Activated CD4-positive, alpha-beta T cell treated with anti-CD3 and anti-CD28 coated beads for 4 hours (primary cell): ENCODE measurements at places on chromosomes 6 and 20.

- no peak for DNase-seq
Observed at GRCh38 chr6:41226752-41227151, 1.4 kb upstream of the TREML4 start.

- no peak for DNase-seq
Observed at GRCh38 chr20:4011226-4011975, 4.0 kb downstream of the RNF24 start.

- peak; percentile 57 for DNase-seq
Observed at GRCh38 chr6:52263709-52264540, 19.6 kb upstream of the IL17F start.

DNA sequence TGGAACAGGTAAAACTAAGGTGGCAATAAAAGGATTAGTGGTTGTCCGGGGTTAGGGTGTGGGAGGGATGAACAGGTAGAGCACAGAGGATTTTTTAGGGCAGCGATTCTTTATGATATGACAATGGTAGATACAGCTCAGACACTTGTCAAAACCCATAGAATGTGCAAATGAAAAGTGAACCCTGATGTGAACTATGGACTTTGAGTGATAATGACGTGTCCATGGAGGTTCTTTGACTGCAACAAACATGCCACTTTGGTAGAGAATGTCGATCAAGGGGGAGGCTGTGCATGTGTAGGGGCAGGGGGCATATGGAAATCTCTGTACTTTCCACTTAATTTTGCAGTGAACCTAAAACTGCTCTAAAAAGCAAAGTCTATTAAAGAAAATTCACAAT is 100.7 kb downstream of the LAMP5 start:
- no peak for DNase-seq

GRCh38 chr20:43188861-43189553 is 699 bp downstream of the PTPRT start:
- DNase-seq: no peak

- DNase-seq: no peak
Observed at GRCh38 chr6:3350252-3350796, 91.6 kb downstream of the PSMG4 start.

- no peak for DNase-seq
Observed at GRCh38 chr6:76876922-76877553, 586.3 kb downstream of the HTR1B start.
